ENCODE measurements at places on chromosomes 6 and 20.
A peak's percentile ranks its signal among the peaks of the same experiment; 100 is the strongest.

GRCh38 chr6:40755046-40755681 is 168.0 kb upstream of the LRFN2 start:
- no peak for DNase-seq

- DNase-seq: peak; percentile 11
Measured at GRCh38 chr6:44338228-44339122, 4.0 kb upstream of the SPATS1 start.

DNA sequence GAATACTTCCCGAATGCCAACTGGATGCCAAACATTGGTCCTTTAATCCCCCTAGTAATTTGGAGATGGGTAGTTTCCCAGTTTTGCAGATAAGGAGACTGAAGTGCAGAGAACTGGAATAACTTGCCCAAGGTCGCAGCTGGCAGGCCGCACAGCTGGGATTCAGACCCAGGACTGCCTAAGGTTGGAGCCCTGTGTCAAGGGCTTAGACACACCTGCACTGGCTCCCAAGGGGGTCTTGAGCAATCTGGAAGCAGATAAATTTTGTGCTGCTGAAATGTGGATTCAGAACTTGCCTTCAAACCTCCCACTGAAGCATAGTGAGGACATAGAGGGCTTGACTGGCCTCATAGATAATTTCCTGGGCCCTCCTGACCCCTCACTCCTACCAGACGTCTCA is 30.5 kb downstream of the FOXP4 start:
- DNase-seq: no peak

DNA sequence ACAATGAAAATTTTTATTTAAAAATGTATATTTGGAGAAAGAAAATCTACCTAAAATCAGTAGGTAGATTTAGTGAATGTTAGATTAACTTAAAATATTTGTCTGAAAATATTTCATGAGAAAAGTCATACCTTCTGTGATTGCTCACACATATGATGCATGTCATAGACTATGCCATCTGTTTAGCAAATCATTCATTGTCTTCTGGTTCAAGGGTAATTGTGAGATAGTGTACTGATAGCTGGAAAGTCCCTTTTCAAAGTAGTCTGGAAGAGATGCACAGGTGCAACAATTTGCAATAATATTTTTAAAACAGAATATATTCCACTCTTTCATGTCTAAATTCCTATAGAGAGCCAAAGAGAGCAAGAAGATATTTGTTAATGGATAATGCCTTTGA is 21.0 kb upstream of the RNF217 start:
- no peak for DNase-seq

- no peak for DNase-seq
Measured at GRCh38 chr6:30840935-30841643, 43.2 kb upstream of the DDR1 start.

- no peak for DNase-seq
Measured at GRCh38 chr20:59466107-59466815, 138.1 kb upstream of the PHACTR3 start.

DNA sequence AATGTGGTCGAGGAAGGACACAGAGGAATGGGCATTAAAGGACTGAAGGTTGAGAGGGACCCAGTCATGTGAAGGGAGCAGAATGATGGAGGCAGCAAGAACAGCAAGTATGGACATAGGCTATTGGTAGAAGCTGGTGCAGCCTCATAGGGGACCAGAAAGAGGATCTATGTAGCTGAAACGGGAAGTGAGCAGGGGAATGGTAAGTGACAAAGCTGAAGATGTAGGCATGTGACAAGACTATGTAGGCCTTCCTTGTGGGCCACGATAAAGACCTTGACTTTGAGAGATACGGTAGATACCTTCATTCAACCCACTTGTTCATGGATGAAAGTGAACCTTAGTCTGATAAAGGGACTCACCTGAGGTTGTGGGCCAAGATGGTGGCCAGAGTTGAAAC is 3.5 kb downstream of the CTNNBL1 start:
- no peak for DNase-seq

DNA sequence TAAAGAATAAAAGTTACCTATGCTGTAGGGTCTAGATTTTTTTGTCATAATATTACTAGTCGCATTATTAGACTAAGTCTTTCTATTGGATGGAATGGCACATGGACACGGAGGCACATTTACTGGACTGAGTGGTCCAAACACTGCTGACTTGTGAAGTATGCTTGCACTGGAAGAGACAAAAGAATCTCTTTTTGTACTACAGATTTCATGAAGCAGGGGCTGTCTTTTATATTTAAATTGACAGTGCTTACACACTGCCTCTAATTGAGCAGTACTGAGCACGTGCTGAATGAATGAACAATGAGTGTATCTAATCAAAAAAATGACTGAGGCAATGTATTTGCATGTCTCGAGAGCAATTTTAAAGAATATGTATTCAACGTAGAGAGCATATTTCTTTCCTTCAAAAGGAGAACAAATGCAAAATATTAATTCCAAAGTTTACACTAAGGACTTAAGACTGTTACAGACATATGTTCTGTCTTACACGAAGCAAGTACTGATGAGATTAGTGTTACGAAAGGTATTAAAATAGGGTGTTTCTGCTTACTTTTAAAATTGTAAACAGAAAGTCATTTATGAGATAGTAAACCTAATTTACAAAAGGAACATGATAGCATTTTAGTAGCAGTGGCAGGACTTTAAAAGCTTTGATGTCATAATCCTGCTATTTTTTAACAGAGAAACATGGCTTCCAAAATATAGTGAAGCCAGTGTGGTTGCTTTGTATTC is 8.3 kb downstream of the ELOVL2 start:
- no peak for DNase-seq

GRCh38 chr6:108078191-108078590 is 3.6 kb upstream of the OSTM1 start:
- no peak for DNase-seq

GRCh38 chr6:117512987-117513573 is 30.6 kb downstream of the DCBLD1 start:
- DNase-seq: no peak

DNA sequence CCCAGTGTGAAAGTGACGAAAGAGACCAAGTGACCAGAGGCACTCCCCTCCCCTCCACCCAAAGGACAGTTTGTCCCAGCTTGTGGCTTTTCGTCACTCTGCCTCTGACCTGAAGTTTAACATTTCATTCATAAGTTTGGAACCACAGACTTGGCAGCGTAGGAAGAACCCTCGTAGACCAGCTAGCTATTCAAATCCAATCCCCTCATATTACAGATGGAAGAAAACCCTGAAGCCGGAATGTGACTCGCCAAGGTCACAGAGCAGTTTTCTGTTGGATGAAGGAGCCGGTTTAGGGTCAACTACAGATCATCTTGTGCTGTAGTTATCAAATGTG is 3.9 kb upstream of the SYS1 start:
- no peak for DNase-seq

DNA sequence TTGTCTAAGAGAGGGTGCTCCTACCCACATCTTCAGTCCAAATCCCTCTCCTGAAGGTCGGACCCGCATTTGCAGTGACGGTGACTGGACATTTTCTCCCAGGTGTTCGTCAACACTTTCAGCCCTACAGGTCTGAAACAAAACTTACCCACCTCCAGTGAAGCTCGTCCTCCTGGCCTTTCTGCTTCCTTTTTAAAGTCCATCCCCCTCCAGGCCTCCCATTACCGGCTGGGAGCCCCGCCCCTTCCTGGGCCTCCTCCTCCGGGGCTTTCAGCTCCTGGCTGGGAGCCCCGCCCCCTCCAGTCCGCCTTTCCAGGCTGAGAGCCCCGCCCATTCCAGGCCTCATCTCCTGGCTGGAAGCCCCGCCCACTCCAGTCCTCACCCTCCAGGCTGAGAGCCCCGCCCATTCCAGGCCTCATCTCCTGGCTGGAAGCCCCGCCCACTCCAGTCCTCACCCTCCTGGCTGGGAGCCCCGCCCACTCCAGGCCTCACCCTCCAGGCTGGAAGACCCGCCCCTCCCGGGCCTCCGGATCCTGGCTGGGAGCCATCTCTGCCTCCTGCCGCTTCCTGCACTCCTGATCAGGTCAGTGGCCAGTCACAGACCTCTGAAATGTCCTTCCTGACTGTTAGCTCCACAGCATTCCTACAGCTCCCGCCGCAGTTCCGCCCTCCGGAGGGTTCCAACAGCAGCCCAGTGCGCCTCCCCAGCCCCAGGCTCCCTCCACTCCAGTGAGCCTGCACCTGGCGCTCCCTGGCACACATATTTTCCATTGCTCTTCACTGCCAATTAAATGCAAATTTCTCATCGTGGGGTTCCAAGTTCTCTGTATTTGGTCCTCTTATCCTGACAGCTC is 98.5 kb downstream of the LY86 start:
- no peak for DNase-seq

DNA sequence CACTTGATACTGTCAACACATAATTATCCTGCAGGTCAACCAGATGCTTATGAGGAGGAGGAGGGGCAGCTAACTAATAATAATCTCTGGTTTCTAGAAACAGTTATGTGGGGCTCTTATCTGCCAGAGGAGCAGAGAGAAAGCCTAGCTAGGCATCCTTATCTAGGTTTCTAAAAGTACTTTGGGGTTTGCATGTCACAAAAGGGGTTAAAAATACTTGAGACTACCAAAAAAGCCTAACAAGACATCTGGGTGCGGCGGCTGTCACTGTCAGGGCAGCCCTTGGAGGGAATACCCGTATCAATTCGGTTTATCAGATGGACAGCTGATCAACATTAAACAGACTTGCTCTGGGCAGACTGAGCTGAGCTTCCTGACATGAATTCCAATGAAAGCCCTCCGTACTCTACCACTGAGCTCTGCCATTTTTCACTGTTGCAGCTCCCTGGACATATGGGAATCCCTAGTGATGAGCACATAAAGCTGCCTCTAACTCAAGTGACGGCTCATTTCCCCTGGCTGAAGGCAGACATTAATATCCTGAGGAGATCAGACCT is 166.6 kb downstream of the PDSS2 start:
- no peak for DNase-seq

- DNase-seq: no peak
Measured at GRCh38 chr20:47795214-47795907, 10.1 kb upstream of the SULF2 start.

- no peak for DNase-seq
Measured at GRCh38 chr20:31637660-31638059, at the start of gene COX4I2. Gene COX4I2 (plus strand): TSS chr20:31637912. CDS start chr20:31639018, 1,106 bp downstream.

DNA sequence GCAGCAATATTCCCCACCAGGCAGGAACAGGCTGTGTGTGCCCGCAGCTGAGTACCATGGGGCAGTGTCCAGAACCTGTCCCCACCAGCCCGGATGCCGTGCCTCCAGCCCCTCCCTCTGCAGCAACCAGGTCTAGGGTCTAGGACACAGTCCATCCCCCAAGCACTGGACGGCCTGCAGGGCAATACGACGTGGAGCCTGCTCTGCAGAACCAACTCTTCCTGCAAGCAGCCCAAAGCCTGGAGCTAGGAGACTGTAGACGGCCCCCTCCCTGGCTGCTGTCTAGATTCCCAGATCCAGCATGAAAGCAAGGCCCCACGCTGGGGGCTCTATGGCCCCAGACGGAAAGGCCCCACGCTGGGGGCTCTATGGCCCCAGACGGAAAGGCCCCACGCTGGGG is 128.2 kb upstream of the AFDN start:
- DNase-seq: no peak

GRCh38 chr6:50846852-50847155 is 28.1 kb downstream of the TFAP2B start:
- no peak for DNase-seq

GRCh38 chr20:3199976-3200755 is 4.3 kb downstream of the DDRGK1 start:
- DNase-seq: no peak

- DNase-seq: no peak
Measured at GRCh38 chr20:58246346-58246745, 17.9 kb upstream of the ANKRD60 start.

DNA sequence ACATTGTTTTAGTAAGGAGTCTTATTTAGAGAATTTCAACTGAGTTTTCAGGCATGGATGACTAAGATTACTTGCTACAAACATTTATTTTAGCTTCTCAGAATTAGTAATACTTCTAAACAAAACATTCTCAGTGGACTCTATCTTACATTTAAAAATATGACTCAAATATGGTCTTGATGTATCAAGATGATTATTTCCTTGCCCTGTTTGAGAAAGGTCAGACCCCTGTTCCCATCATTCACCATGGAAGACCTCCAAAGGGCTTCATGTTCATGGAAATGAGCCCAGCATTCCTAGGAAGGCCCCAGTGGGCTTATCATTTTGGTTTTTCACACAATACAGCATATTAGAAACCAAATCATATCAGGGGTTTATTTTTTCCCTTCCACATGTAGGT is 24.6 kb upstream of the TRPC4AP start:
- DNase-seq: no peak

DNA sequence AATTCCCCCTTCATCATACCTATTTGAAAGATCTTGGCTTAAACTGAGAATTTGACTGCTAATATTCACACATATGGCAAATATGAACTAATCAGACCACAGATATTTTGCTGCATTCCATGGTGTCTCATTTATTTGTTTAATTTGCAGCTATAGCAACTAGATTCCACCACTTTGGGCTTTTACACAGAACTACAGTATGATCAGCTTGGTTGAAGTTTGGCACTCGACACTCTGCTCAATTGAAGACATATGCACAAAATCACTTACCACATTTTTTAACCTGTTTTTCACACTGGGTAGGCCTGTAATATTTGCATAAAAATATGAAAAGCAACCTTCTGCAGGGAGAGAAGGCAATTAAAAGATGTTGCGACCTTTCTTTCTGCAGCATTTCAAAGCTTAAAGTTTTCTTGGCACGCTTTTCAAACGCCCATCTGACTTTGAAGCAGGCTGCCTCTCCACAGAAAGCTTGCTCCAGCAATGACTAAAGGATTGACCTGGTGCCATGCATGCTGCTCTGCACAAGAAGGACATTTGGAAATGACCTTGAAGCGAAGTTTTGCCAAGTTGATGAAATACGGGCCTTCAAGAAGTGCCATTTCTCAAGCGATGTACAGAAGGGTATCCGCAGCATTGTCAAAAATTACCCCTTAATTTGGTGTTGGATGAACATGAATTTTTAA is 126.7 kb downstream of the AIG1 start:
- DNase-seq: peak; percentile 58

Measured in HS-5 (cell line).